Activated CD8-positive, alpha-beta memory T cell treated with anti-CD3 and anti-CD28 coated beads for 36 hours (primary cell): ENCODE measurements at places on chromosomes 6 and 20. TPM values are rescaled to one million over a fixed set of nuclear protein-coding genes. Genes with fewer than 3 reads are reported as not detected.

Gene TOX2
- 0.63 TPM for total RNA-seq

Gene HRH3
- not detected for total RNA-seq

Gene FBXO30
- 8.0 TPM for total RNA-seq

Gene COMMD7
- 31.6 TPM for total RNA-seq

Gene ENTPD6
- total RNA-seq, result 45.3 TPM

Gene VGLL2
- not detected for total RNA-seq

Gene XPO5
- 126 TPM for total RNA-seq

Gene TBXT
- total RNA-seq, result not detected

Gene FRS3
- 4.0 TPM for total RNA-seq

Gene SIGLEC1
- total RNA-seq, result not detected

Gene ATRN
- total RNA-seq, result 10.9 TPM

Gene ADGRF4
- not detected for total RNA-seq

Gene TCF21
- total RNA-seq, result not detected

Gene TGM3
- not detected for total RNA-seq

Gene PLN
- not detected for total RNA-seq

Gene CST5
- total RNA-seq, result not detected

Gene HLA-DRB1
- total RNA-seq, result 10.8 TPM

Gene LRRN4
- total RNA-seq, result not detected

Gene RBPJL
- total RNA-seq, result not detected

Gene BTN2A1
- 22.7 TPM for total RNA-seq

Gene CAGE1
- 0.06 TPM for total RNA-seq

Gene SSTR4
- total RNA-seq, result not detected
